ENCODE measurements at places on chromosomes 7 and 10.

GRCh38 chr10:16779384-16779915 is 37.8 kb downstream of the RSU1 start:
- DNase-seq: no peak

GRCh38 chr10:19889256-19889655 is 73.0 kb downstream of the PLXDC2 start:
- DNase-seq: no peak

DNA sequence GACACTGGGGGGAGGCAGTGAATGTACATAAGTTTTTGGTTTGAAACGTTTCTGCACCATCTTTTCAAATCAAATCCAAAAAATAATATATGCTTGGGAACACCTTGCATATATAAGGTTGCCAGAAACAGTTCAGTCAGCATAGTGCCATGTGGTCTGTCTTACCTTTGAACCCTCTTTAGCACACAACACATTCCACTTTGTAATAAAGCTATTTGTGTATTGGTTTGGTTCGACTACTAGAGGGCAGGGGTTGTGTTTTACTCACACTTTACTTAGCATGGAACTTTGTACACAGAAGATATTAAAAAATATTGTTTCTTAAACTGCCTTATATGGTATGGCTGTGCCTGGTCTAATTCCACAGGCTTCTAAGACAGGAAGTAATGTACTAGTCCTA is 43.2 kb downstream of the ALDH18A1 start:
- DNase-seq: no peak

GRCh38 chr10:23056186-23056579 is 39.2 kb upstream of the MSRB2 start:
- DNase-seq: no peak

DNA sequence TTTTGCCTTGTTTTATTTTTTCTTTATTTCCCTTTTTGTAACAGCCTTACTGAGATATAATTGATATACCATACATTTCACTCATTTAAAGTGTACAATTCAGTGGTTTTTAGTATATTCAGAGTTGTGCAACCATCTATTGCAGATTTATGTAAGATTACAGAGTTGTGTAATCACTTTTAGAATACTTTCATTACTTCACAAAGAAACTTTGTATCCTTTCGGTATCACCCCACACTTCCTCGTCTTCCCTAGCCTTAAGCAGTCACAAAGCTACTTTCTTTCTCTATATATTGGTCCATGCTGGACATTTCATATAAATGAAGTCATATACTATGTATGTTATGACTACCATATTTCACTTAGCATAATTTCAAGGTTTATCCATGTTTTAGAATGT is 74.6 kb downstream of the ATRNL1 start:
- DNase-seq: no peak

- DNase-seq: no peak
Measured at GRCh38 chr7:11690395-11690794, 141.6 kb downstream of the THSD7A start.

DNA sequence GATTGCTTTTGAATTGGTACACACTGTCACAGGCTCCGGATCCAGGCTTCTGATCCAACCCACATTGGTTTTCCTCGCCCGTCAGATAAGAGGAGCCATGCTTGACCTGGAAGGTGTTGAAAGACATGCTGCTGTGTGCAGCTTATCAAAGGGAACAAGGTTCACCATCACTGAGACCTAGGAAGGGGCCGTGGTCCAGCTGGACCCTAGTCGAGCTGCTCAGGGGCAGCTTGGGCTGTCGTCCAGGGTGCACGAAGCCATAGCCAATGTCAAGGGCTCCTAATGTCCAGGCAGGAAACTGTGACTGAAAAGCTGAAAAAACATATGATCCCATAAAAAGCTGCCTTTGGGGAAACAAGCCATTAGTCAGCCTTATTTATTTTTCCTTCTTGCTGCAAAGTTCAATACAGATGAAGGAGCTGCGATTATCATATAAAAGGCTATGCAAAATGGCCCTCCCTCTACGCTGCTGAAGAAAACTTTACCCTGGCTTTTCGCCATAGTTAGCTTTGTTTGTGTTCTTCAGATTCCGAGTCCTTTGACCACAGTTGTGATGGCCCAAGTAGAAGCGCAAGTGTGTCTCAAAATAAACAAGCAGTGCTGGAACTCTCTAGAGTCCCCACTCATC is 118.0 kb downstream of the CREB5 start:
- DNase-seq: no peak

GRCh38 chr7:70615066-70615606 is 516.8 kb upstream of the GALNT17 start:
- DNase-seq: no peak

DNA sequence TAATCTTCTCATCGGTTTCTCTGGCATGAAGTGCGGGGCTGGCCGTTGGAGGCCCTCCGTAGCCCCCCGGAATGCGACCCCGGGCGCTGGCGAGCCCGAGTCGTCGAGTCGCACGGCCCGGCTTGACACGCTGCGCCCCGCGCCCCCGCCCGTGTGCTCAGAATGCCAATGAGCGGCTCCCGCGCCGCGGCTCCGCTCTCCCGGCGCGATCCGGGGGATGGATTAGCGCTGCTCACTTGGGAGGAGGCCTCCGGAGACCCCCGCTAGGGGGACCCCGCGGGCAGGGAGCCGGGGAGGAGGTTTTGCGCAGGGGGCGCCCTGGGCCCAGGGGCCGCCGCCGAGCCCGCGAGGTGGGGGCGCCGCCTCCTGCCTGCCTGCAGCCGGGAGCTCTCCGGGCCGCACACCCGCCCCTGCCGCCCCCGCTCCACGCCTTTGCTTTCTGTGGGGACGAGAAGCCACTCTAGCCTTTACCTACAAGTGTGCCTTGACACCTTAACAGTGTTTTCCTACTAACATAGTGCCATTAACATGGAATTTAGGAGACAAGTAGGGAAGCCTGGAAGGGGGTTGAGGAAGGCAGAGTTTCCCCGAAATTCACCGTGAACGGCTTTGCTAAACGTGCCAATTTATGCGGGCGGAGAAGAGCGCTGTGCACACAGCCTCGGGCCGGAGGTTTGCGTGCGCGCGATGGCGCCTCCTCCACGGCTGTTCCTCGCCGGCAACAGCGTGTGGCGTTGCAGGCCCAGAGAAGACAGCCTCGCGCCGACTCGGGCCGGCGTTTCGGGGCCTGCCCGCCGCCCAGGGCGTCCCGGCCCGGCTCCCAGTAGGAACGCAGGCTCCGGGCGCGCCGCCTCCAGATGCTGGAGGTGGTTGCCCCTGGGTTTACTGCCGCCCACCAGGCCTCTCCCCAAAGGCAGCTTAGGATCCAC is 7.1 kb downstream of the SHH start:
- peak; percentile 85 for DNase-seq

GRCh38 chr10:96991313-96991841 is 159.3 kb downstream of the LCOR start:
- no peak for DNase-seq

DNA sequence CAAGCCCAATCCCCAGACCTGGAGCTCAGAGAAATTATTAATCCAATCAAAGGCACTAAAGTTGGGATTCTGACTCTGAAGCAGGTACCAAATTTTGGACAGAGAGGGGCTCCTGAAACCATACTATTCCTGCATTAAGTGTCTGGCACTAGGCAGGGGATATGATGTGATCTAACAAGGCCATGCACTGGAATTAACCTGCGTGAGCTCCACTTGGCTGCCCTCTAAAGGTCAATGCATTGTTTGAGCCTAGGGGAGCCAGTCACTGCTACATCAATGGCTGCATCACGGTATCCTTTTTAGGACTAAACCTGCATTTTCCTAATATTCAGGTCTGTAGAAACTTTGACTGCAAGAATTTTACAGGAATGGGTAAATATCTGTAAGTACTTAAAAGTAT is 42.1 kb downstream of the ST8SIA6 start:
- no peak for DNase-seq

GRCh38 chr7:113094517-113095249 is 8.1 kb upstream of the GPR85 start:
- no peak for DNase-seq

DNA sequence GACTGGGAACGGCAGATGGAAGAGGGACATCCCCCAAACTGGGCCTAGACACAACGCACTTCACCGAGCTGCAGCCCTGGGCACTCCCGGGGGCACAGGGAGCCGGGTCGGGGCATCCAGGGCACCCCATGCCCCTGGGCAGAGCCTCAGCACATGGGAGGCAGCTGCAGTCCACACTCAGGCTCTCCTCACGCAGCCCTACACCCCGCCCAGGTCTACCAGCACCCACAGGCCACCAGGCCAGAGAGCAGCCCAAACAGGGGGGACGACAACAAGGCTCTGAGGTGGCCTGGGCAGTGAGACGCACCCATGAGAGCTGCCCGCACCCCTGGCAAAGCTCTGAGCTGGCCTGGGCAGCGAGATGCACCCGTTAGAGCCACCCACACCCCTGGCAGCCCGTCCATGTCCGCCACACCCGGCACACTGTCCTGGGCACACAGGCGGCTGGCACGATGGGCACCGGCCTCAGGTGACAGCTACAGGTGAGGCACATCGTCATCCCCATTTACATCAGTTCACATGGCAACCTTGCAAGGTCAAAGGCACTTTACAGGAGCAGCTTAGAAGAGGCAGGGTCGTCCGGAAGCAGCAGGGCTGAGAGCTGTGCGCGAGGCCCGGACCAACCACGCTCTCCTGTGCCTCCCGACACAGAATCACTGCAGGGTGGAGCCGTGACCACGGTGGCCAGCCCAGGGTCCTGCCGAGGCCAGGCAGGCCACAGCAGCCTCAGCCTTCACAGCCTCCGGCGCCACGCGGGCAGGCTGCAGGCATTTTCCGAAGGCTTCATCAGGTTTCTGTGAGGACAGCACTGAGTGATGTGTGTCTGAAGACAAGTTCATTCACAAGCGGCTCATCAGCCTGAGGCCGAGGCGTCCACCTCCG is 228.6 kb downstream of the MAD1L1 start:
- no peak for DNase-seq

GRCh38 chr7:28088032-28088431 is 92.6 kb downstream of the JAZF1 start:
- no peak for DNase-seq

- DNase-seq: no peak
Measured at GRCh38 chr10:19541299-19541698, 274.9 kb upstream of the PLXDC2 start.

GRCh38 chr7:116173051-116174028 is 37.0 kb upstream of the TES start:
- no peak for DNase-seq

- DNase-seq: no peak
Measured at GRCh38 chr7:25951414-25952260, 200.4 kb upstream of the NFE2L3 start.

DNA sequence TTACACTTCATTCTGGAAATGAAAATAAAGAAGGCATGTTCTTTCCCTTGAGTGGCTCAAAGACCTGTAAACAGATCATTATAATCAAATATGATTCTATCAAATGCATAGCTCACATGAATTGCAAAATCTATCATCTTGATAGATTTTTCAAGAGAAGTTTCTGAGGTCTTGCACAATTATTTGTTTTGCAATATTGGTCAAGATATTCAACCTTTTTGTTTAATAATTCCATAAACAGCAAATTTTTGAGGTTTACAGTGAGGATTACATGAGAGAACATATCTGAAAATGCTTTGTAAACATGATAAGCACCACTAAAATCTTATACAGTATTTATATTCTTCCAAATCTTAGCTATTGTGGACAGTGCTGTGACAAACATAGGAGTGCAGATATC is 160.8 kb downstream of the HDAC9 start:
- DNase-seq: no peak

- no peak for DNase-seq
Measured at GRCh38 chr7:96407427-96407826, 85.5 kb upstream of the SLC25A13 start.

DNA sequence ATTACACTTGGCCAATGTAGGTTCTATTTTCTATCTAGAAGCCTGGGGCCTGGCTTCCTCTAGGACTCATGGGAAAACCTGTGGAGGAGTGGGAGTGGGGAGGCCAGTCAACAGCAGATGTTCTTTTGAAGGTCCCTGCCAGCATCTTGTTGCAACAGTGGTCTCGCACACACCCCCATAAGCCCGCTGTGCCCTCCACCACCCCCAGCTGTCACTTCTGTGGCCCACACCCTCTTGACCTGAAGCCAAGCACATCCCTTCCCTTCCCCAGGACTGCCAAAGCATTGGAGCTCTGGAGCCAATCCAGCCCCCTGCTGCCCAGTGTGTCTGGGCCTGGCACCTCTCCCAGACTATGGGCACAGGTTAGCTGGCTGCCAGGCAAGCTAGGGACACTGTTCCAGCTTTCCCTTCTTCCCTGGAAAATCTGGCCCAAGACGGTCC is 1.9 kb upstream of the STX1A start:
- DNase-seq: no peak

DNA sequence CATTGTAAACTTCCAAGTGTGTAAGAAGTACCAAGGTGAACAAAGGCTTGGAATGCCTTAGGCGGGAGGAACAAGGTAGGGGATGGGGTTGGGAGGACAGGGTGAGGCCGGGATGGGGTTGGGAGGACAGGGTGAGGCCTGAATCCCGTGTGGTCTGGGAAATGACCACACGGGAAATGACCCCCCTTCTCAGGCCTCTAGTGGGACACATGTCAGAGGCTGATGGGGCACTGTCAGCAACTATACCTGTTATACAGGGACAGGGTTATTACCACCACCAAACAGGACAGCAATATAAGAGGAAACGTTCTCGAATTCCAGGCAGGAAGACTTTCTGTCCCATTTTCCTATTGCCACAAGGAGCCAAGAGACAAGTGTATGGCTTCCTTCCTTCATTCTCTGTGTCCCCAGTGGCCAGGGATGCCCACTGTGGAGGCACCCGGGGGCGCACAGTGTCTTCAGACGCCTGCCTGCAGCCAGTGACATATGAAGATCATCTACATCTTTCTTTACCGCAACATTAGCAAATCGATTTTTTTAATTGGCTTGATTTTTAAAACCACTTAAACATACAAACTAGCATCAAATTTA is 1.3 kb downstream of the MKI67 start:
- DNase-seq: no peak

DNA sequence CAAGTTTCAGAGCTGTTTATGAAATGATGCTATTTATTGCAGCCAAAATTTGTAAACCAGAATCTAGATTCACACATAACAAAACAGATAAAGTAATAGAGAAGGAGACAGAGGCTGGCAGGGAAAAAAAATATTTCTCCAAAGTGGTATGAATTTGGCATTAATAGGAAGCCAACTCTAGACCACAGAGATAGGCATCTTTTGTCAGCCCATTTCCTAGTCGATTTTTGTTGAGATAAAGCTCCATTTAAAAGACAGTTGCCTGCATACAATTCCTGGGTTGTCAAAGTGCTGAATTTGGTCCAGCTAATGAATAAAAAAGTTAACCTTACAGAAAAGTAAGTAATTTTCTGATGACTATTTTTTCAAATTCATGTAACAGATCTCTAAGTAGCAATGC is 219.3 kb downstream of the ELMO1 start:
- DNase-seq: no peak

- DNase-seq: no peak
Measured at GRCh38 chr10:89516149-89516832, 19.1 kb downstream of the SLC16A12 start.

DNA sequence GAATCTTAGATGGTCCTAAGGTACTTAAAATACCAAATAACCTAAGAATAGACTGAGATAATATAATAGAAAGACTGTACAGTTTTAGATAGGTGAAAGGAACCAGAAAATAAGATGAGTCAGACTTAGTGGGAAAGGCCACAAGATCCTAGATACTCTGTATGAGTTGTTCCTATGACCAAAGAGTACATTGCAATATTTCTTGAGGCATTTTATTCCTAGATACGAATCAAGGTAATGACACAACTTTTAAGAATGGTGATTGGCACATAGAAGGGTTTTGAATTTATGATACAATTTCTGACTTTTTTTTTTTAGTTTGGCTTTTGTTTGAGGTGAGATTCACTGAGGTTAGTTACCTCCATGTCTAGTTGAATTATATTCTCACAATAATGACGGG is 30.2 kb downstream of the MGAM start:
- no peak for DNase-seq

- no peak for DNase-seq
Measured at GRCh38 chr10:57952741-57953140, 315.0 kb downstream of the IPMK start.

Measured in progenitor cell of endocrine pancreas (in vitro differentiated cells).